ENCODE measurements at places on chromosomes 11 and 22. TPM values are rescaled to one million over a fixed set of nuclear protein-coding genes. Genes with fewer than 3 reads are reported as not detected.

Gene PATE2
- total RNA-seq, result 2.1 TPM

Gene OR10D3
- not detected for total RNA-seq

Gene SLC5A1
- total RNA-seq, result 0.23 TPM

Gene GPR152
- total RNA-seq, result not detected

Gene JAM3
- 44.8 TPM for total RNA-seq

Gene BIRC3
- 4.4 TPM for total RNA-seq

Gene GGTLC3
- total RNA-seq, result not detected

Gene IGSF9B
- 40.8 TPM for total RNA-seq

Gene OSBPL5
- total RNA-seq, result 26.3 TPM

Gene PRR5L
- total RNA-seq, result 14.3 TPM

Gene RSF1
- total RNA-seq, result 123 TPM

Gene C22orf42
- total RNA-seq, result 24.7 TPM

Gene TIMM10
- 23.3 TPM for total RNA-seq

Gene P2RY2
- total RNA-seq, result not detected

Gene F2
- not detected for total RNA-seq

Gene TMEM45B
- total RNA-seq, result 0.69 TPM

Gene CARD10
- 4.6 TPM for total RNA-seq

Gene AMPD3
- 3.9 TPM for total RNA-seq

Gene CCDC73
- not detected for total RNA-seq

Gene PHF21B
- 8.8 TPM for total RNA-seq

Gene SLC6A5
- total RNA-seq, result 0.23 TPM

Gene RTN4R
- 12.5 TPM for total RNA-seq

Gene NOX4
- 9.7 TPM for total RNA-seq

Gene IGLL1
- total RNA-seq, result not detected

Gene NNMT
- 0.92 TPM for total RNA-seq

Gene CCDC85B
- 15.2 TPM for total RNA-seq

Gene FJX1
- total RNA-seq, result 46.4 TPM

Gene SLC16A8
- 2.1 TPM for total RNA-seq

Gene PKDREJ
- under 0.01 TPM for total RNA-seq

Gene FGF19
- total RNA-seq, result 2.3 TPM

Gene CTTN
- 101 TPM for total RNA-seq

Gene SLC37A4
- total RNA-seq, result 12.0 TPM

Gene SCARF2
- total RNA-seq, result 3.5 TPM

Gene TRIM49
- total RNA-seq, result 0.23 TPM

Gene TRIM21
- 6.2 TPM for total RNA-seq

Gene TIGD3
- 3.2 TPM for total RNA-seq

Gene HORMAD2
- total RNA-seq, result 1.8 TPM

Gene ZP1
- 0.46 TPM for total RNA-seq

Gene POU2AF2
- not detected for total RNA-seq

Gene ANGPTL5
- total RNA-seq, result 0.23 TPM

Gene OR4C6
- total RNA-seq, result not detected

Gene NAALAD2
- 16.8 TPM for total RNA-seq

Gene CARNS1
- total RNA-seq, result 0.23 TPM

Gene GPR83
- total RNA-seq, result 4.4 TPM

Gene YPEL1
- 48.4 TPM for total RNA-seq

Gene KCNK4
- total RNA-seq, result 7.2 TPM

Gene CCDC116
- 0.23 TPM for total RNA-seq

Gene MS4A6A
- total RNA-seq, result 2.5 TPM

Gene LRRC56
- total RNA-seq, result 3.5 TPM

Gene CTSW
- not detected for total RNA-seq

Gene DEPDC7
- total RNA-seq, result 3.0 TPM

Gene UBQLNL
- total RNA-seq, result 0.46 TPM

Gene TIMP3
- total RNA-seq, result 53.5 TPM

Gene CECR2
- total RNA-seq, result 6.0 TPM

Data from diencephalon (tissue), 1 donor.